ENCODE measurements at places on chromosomes 5 and 9. TPM values are rescaled to one million over a fixed set of nuclear protein-coding genes. Genes with fewer than 3 reads are reported as not detected.

- peak overlapping the region; percentile 11 for H3K27ac ChIP-seq
- H3K36me3 ChIP-seq, result peaks cover 4% of the 10 kb centered on the region
- peak; percentile 45 for DNase-seq
- no peaks in the 10 kb centered on the region for H3K27me3 ChIP-seq
- peaks cover 16% of the 10 kb centered on the region for H3K4me1 ChIP-seq
- peak overlapping the region; percentile 88 for H3K4me3 ChIP-seq
Observed at GRCh38 chr5:142012186-142012785, 541 bp downstream of the GNPDA1 start.

DNA sequence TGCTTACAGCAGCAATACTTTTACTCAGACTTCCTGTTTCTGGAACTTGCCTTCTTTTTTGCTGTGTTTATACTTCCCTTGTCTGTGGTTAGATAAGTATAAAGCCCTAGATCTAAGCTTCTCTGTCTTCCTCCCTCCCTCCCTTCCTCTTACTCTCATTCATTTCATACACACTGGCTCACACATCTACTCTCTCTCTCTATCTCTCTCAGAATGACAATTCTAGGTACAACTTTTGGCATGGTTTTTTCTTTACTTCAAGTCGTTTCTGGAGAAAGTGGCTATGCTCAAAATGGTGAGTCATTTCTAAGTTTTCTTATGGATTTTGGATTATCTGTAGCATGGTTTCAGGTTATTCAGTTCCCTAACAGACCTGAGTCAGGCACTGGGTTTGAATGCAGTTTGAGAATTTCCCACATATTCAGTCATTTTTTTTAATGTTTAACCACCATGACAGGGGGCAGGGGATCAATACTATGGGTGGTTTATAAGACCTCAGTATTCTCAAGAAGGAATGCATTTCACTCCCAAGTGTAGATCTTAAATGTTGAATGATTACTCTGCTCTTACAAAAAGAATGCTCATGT, at the start of gene IL7R:
TSS of gene IL7R (plus strand) at position 127 of the 587 bp plus-strand sequence. CDS start at position 214, 87 bp downstream.
- peaks cover 1% of the 10 kb centered on the region for H3K27me3 ChIP-seq
- H3K4me3 ChIP-seq, result no peak within 1 kb of the TSS
- no peak for DNase-seq
- peak within 1 kb of the TSS; percentile 1 for H3K27ac ChIP-seq
- H3K36me3 ChIP-seq, result no peaks in the 10 kb centered on the region
- peaks cover 15% of the 10 kb centered on the region for H3K4me1 ChIP-seq

GRCh38 chr5:142281008-142281367, 43.8 kb downstream of the SPRY4 start:
- H3K27me3 ChIP-seq, result peaks cover 21% of the 10 kb centered on the region
- H3K4me3 ChIP-seq, result no peak overlapping the region
- H3K27ac ChIP-seq, result peak overlapping the region; percentile 97
- H3K4me1 ChIP-seq, result peaks cover 82% of the 10 kb centered on the region
- DNase-seq, result no peak

DNA sequence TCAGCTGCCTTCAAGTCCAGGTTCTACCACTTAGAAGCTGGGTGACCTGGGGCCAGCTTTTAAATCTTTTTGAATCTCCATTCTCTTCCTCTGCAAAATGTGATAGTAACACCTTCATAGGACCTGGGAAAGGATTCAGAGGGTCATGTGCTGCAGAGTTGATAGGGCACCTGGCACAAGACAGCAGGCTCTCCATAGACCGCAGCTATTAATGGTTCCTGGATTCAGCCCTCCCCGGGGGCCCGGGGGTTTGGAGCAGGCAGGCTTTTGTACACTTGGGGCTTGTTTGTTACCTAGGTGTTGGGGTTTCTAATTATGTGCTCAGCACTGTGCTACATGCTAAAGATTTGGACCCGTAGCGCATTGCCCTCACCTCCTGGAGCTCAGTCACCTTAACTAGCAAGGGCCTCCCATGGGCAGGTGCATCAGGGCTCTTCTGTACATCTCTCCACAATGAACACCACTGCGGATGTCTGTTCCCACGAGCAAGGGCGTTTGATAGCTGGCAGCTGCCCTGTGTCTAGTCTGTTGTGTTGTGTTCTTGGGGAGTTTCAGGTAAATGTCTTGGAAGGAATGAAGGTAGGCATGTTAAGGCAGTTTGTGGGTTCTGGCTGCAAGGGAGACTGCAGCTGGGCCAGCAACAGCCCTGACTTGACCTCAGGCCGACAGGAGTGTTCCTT, 12.1 kb downstream of the PRRC2B start:
- H3K27me3 ChIP-seq, result peaks cover 3% of the 10 kb centered on the region
- no peaks in the 10 kb centered on the region for H3K36me3 ChIP-seq
- peaks cover 72% of the 10 kb centered on the region for H3K4me1 ChIP-seq
- no peak for DNase-seq
- peak overlapping the region; percentile 90 for H3K27ac ChIP-seq

DNA sequence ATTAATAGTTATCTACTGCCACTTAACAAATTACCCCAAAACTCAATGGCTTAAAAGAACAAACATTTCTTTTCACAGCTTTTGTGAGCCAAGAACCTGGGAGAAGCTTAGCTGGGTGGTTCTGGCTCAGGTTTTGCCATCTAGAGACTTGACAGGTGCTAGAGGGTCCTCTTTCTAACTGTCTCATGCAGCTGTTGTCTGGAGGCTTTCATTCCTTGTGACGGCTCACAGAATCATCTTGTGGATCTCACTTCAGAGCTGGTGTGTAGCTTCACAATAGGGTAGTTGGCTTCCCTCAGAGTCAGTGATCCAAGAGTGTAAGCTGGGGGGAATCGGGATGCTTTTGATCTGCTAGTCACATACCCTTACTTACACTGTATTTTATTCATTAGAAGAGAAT, 81.2 kb upstream of the APC start:
- no peaks in the 10 kb centered on the region for H3K27me3 ChIP-seq
- H3K27ac ChIP-seq, result no peak overlapping the region
- H3K4me1 ChIP-seq, result no peaks in the 10 kb centered on the region
- no peak for DNase-seq
- H3K36me3 ChIP-seq, result no peaks in the 10 kb centered on the region

- DNase-seq, result peak; percentile 39
- peaks cover 54% of the 10 kb centered on the region for H3K36me3 ChIP-seq
- peak overlapping the region; percentile 59 for H3K4me3 ChIP-seq
Observed at GRCh38 chr5:16736158-16736995, 119.6 kb upstream of the RETREG1 start.

GRCh38 chr5:32156635-32157034, 17.5 kb downstream of the GOLPH3 start:
- no peak overlapping the region for H3K4me3 ChIP-seq
- no peaks in the 10 kb centered on the region for H3K27me3 ChIP-seq
- H3K36me3 ChIP-seq, result peaks cover 12% of the 10 kb centered on the region
- H3K27ac ChIP-seq, result no peak overlapping the region
- peaks cover 17% of the 10 kb centered on the region for H3K4me1 ChIP-seq

Gene SLC46A2
- not detected for total RNA-seq

GRCh38 chr5:17839848-17840247, 205.6 kb downstream of the TAF11L14 start:
- H3K27me3 ChIP-seq, result no peaks in the 10 kb centered on the region
- H3K27ac ChIP-seq, result no peak overlapping the region
- H3K36me3 ChIP-seq, result no peaks in the 10 kb centered on the region
- no peak overlapping the region for H3K4me3 ChIP-seq
- no peak for DNase-seq

DNA sequence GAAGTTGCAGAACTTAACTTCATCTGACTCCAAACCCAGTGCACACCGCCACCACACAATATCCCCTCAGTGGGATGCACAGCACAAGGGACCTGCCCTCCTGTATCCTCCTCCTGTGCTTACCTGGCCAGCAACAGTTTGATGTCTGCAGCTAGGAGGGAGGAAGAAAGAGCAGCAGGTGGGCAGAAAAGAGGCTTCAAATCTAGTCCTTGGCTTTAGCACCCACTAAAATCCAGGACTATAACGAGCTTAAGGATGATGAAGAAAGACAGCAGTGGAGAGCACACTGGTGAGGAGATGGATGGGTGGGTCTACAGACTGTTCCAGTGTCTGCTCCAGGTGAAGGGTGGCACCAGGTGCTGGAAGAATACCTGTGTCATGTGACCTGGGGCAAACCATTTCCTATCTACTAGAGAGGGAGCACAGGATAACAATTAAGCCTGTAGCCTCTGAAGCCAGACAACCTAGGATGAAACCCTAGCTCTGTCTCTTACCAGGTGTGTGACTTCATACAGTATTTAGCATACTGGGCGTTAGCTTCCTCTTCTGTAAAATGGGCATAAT, 100.0 kb downstream of the SH3TC2 start:
- no peak for DNase-seq
- no peaks in the 10 kb centered on the region for H3K4me1 ChIP-seq
- H3K27me3 ChIP-seq, result peaks cover 7% of the 10 kb centered on the region
- H3K27ac ChIP-seq, result no peak overlapping the region
- H3K36me3 ChIP-seq, result no peaks in the 10 kb centered on the region
